ENCODE measurements at places on chromosomes 5 and 9.

DNA sequence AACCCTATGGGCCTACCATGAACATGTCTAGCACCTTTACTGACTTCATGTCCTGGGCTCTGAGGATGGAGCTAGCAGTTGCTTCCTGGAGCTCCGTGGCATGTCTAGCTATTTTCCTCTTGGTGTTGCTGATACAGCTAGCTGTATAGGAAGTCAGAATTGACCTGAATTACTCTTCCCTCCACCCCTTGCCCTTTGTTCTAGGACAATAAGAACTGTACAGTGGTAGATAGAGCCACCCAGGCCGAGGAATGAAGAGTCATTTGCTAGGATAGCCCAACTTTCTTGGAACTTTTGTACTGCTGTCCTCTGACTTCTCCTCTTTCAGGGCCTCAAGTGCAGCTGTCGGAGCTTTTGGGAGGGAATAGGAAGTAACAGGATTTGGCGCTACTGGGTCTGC is 109.9 kb upstream of the RUSC2 start:
- DNase-seq = no peak

- DNase-seq = no peak
Measured at GRCh38 chr9:115264313-115264712, 146.4 kb upstream of the TNC start.

DNA sequence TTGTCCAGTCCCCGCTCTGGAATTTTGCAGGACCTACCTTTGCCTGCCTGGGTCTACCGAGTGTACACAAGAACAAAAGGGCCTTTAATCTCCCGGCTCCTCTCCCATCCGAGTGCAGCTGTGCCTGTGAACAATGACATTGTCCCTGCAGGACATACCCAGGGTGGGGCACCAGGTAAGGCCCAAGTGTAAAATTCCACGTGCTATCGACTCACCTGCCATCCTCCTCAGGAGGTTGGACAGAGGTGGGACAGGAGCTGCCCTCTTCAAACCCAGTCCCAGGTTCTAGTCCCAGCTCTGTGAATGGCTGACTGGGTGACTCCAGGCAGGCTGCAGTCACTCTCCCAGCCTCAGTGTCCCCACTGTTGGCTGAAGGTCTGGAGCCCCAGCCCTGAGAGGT is 159.6 kb upstream of the ALDH1B1 start:
- no peak for DNase-seq

DNA sequence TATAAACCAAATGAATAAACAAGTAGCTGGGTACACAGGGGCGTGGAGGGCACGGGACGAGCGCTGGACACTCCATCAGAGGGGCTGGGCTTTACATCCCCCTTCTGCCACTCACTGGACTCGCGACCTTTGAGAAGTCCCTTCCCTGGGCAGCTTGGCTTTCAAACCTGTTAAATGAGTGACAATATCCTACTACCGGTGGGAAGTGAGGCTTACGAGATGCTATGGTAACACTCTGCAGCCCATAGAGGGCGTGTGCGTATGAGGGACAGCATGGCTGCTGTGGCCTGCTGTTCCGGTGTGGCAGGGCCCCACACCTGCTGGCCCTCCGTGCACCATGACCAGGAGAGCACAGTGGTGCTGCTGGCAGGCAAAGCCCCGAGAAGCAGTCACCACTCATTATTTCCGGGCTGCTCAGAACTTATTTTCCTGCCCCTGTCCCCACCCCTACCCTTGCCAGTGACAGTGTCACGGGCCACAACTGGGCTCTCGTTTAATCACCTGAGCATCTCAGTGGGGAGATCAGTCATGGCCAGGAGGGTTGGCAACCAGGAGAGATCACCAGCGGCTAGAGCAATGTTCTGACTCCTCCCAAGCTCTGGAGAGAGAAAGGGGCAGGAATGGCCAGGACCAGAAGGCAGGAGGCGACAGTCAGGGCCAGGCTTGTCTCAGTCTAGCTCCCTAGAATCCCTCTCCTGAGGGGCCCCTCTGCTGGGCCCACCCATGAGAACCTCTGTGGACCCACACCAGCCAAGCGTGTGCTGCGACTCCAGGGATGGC is 10.5 kb downstream of the CLTB start:
- no peak for DNase-seq

DNA sequence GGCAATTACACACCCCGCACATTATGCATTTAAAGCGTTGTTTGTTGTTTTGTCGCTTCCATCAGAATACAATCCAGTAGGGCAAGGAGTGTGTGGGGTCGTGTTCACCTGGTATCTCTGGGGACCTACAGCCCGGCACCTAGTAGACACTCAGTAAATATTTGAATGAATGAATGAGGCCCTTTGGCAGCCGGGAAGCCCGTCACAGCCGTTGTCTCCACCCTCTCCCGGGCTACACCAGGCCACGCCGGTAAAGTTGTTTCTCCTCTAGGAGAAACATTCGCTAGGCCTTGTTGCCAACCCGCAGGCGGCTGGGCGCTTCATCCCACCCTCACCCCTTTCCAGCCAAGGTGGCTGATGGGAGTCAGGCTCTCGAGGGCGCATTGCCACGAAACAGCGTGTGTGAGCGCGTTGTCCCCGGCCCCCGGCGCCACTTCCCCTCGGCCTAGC is 876 bp upstream of the JAK2 start:
- no peak for DNase-seq

GRCh38 chr9:7982907-7983306 is 183.3 kb upstream of the DMAC1 start:
- DNase-seq = no peak

DNA sequence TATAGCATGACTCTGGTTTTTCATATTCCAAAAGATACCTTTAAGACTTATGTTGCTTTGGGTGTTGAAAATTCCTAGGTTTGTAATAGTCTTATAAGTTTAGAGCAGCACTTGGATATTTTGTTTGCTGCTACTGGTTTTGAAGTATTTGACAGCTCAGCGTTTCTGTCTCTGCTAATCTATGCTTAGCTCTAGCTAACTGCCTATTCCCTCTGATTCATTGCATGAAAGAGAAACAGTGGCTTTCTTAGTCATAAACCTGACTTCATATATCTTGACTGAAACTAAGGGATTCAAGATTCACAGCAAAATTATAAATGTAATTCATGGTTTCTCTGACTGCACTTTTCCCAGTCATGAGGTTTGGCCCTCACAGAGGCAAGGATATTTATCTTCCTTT is 35.6 kb upstream of the ANXA1 start:
- no peak for DNase-seq

DNA sequence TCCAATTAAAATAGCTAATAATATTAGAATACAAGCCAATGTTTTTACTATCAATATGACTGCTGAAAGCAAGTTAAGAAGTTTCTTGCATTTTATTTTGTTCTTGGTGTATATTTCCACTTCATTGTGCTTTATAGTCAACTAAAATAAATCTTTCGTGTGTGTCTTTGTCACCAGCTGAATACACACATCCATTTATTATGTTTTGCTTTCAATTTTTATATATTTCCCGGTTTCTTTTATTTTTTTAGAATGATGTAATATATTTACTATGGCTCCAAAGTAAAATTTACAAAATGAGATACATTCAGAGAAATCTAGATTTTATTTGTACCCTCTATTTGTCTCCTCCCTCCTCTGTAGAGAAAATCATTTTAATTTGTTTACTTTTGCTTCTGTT is 495.9 kb upstream of the PAPPA start:
- DNase-seq = no peak

- DNase-seq = no peak
Measured at GRCh38 chr9:126974594-126974993, 60.0 kb downstream of the RALGPS1 start.

GRCh38 chr9:126499005-126499910 is 114.5 kb upstream of the LMX1B start:
- no peak for DNase-seq

DNA sequence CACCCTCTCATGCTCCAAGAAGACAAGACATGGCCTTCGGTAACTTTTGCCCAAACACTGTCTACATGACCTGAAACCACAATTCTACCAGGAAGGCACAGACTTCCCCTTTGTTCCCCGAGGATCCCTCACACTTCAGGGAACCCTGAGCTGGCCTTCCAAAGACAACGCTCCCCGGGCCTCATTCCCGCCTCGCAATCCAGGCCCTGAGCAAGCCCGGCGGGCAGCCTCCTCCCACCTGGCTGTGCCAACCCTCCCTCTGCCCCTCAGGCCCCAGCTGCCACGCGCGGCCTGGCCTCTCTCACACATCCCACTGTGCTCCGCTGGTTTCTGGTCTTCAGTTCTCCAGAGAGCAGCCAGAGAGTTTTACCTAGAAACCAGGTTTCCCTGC is 7.3 kb downstream of the QSOX2 start:
- no peak for DNase-seq

GRCh38 chr5:59360130-59360555 is 533.4 kb downstream of the PDE4D start:
- DNase-seq = no peak

All from cortex of kidney (tissue), 1 donor.